ENCODE measurements at places on chromosomes 2 and 18.

DNA sequence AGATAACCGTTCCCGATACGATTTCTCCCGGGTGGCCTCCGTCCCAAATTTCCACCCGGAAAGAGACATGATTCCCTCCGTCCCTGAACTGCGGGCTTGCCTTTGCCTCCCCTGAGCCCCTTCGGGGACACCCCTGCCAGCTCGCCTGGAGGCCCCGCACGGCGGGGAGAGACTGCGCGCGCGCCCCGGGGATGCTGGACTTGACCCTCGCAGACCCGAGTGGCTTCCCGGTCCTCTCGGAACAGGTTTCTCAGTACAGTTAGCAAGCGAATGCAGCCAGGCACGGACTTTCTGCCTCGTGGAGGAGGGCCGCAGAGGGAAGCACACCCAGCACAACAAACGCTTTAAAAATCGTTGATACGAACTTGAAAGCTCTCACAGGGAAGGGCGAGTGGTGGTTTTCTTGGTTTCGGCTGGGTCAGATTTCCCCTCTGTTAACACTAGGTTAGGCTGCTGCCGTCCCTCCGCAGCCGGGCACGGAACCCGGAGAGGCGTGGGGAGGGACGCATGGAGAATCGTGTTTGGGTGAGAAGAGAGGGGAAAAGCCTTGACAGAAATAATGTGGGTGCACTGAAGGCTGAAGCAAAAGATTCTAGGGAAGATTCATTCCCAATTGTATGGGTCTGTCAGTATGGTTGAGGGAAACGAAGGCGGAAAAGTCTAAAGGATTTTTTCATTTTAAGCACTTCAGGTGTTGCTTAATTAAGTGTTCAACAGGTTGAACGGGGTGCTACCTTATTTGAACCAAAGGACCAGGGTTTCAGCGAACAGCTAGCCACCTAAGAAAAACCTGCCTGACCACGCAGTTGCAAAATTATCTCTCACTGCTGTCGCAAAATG lies 916 bp downstream of the TNFRSF11A start:
- peak; percentile 20 for DNase-seq

GRCh38 chr2:61722318-61722717 lies 131.5 kb downstream of the FAM161A start:
- no peak for DNase-seq

GRCh38 chr2:55073000-55073983 lies 23.0 kb upstream of the RTN4 start:
- no peak for DNase-seq

GRCh38 chr2:67378555-67378954 lies 18.6 kb upstream of the ETAA1 start:
- no peak for DNase-seq

DNA sequence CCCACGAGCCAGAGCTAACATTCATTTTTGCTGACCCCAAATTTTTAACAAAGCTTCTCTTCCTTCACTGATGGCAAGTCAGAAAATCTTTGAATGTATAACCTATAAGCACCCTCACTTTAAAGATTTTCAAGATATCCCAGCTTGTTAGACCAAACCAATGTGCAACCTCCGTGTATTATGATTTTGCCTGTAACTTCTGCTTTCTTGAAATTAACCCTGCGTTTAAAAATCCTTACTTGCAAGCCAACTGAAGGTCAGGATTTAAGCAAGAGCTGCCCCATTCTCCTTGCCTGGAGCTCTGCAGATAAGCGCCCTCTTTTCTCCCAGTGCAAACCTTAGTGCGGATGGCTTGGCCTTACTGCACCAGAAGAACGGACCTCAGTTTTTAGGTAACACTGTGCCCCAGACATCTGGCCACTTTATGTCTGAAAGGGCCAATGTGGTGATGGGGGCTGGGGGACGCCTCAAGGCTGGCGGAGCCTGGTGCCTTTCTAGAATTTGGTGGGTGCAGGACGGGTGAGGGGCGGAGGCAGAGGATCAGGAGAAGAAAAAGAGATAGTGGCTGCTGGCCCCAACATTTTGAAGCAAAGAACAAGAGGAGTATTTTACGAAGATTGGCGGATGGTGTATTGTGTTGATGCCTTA lies 805 bp upstream of the TNFRSF11A start:
- no peak for DNase-seq

DNA sequence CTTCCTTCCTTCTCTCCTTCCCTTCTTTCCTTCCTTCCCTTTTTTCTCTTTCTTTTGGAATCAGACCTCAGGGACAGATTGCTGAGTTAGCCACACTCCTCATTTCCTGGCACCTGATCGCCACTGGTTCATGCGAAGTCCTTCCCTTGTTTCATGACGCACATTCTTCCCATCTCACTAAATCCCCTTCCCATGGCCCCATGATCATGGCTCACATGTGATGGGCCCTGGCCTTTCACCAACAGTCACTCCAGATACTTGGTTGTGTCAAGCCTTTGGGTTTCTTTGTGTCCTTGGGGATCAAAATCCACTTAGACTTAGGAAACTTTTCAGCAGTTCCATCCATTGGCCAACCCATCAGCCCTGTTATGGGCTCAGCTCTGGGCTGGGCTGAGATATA lies 23.8 kb upstream of the ASPRV1 start:
- no peak for DNase-seq

DNA sequence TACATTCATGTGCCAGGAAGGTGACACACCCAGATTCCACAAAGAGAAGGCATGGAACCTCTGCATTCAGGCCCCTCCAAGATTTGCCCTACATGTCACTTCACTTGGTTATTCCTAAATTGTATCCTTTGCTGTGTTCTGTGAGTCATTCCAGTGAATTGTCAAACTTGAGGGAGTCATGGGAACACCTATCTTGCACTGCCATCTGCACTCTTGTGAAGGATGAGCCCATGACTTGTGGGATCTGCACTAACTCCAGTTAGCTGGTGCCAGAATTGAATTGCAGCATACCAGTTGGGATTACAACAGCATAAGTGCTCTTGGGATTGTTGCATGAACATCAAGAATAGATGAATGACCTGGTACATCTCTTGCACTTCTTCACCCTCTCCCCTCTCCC lies 1288.0 kb upstream of the ZEB2 start:
- no peak for DNase-seq

- DNase-seq: no peak
Observed at GRCh38 chr18:70380915-70381896, 92.4 kb downstream of the SOCS6 start.

DNA sequence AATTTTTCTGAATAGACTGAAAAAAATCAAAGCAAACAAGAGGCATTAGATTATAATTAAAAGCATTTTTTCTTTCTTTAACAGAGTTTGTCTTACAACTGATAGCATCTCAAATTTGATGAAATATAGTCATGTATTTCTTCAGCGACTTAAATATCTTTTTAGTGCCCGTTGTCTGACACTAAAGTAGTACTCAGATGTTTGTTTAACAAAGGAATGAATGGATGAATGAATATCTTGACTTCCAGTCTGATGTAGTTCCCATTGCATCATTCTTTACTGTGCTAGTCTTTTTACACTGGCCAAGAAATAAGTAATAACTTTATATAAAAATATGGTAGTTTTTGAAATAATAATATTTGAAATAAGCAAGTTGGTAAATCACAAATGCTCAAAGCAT lies 111.1 kb downstream of the TTC27 start:
- DNase-seq: no peak

GRCh38 chr2:28340312-28341202 lies 52.1 kb upstream of the FOSL2 start:
- DNase-seq: no peak

DNA sequence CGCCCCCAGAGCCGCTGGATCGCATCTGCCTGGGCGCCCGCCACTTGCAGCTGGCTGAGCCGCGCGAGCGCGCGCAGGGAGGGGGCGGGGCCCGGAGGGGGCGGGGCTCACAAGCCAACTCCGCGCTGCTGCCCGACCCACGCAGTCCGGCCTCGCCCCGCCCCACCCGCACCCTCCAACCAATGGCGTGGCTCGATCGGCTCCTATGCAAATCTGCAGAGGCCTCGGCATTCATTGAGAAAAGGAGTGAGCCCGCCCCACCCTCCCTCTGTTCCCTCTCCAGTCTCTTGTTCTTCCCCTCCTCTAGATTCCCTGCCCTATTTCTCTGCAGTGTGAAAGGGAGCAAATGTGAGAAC lies at the start of gene ALK:
ALK (minus strand) TSS at position 27 of the 356 bp plus-strand sequence. CDS start 927 bp downstream, outside the sequence.
- peak; percentile 45 for DNase-seq

GRCh38 chr2:147756069-147756468 lies 88.8 kb upstream of the ACVR2A start:
- DNase-seq: no peak

- no peak for DNase-seq
Observed at GRCh38 chr18:54860941-54861340, 32.7 kb downstream of the RAB27B start.

DNA sequence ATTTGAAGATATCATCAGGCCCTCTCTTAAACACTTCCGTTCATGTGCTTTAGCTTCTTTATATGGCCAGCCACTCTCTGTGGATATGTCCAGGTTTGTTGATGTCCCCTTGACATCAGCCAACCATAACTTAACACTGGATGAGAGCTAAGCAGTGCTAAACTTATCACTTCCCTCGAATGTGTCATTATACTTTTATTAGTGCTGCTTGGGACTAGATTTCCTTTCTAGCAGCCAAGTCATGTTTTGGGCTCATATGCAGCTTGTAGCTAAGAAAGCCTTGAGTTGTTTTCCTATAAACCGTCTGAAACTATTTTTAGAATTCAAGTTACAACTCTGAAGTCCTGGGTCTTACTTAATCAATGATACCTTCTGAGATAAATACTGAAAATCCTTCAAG lies 144.8 kb upstream of the TNP1 start:
- no peak for DNase-seq

- no peak for DNase-seq
Observed at GRCh38 chr2:237869343-237870102, 10.1 kb downstream of the RAMP1 start.

GRCh38 chr2:127003070-127003800 lies 103.7 kb downstream of the BIN1 start:
- DNase-seq: no peak

DNA sequence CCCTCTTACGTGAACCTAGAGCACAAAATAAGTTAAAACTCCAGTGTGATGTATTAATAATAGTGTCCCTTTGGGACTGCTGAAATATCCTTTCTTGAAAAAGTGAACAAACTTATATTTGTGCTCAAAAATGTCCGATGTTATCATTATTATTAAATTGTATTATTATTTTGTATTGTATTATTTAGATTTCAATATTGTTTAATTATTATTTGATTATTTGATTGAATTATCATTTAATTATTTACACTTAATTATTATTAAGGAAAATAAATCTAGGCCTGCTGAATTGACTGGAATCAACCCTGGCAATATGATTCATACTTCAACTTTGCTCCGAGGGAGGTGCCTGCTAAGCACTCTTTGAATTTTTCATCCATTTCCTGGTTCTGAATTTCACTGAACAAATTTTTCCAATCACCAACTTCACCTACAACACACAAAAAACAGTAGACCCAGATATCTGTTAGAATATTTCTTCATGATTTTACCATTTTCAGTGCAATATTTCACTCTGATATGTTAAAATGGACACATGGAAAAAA lies 10.9 kb upstream of the EIF2AK2 start:
- DNase-seq: no peak

GRCh38 chr2:30273574-30273929 lies 42.2 kb downstream of the LBH start:
- no peak for DNase-seq

- DNase-seq: no peak
Observed at GRCh38 chr2:172084395-172084644, 987 bp upstream of the DLX1 start.

GRCh38 chr2:200786826-200787225 lies 24.9 kb upstream of the BZW1 start:
- DNase-seq: no peak

DNA sequence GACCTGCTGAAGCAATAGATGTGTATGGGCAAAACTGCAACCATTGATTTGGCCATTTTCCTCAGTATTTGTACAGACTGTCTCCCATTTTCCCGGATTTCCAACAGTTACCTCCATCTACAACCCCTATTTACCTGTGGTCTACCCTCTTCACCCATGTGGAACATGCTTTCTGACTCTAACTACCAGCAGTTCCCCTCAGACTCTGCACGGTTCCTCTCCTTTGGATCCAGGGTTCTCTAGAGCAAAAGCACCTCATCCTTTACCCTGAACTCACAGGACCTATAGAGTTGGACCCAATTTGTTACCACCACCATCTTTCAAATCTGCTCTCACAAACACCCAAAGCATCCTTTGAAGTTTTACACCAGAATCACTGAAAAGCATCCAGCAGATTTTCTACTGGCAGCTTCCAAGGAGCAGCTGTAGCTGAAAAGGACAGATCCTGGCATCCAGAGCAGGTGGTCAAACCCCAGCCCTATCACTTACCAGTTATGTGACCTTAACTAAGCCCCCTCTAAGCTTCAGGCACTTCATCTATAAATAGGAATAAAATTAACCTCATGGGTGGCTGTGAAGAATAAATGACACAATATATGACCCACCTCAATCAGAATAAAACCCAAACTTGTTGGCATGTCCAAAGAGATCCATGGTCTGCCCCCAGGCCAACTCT lies 15.3 kb downstream of the CYTIP start:
- DNase-seq: no peak

GRCh38 chr2:217114117-217114516 lies 254.3 kb upstream of the TNP1 start:
- DNase-seq: no peak

GRCh38 chr2:83650161-83650560 lies 808.9 kb downstream of the SUCLG1 start:
- no peak for DNase-seq

DNA sequence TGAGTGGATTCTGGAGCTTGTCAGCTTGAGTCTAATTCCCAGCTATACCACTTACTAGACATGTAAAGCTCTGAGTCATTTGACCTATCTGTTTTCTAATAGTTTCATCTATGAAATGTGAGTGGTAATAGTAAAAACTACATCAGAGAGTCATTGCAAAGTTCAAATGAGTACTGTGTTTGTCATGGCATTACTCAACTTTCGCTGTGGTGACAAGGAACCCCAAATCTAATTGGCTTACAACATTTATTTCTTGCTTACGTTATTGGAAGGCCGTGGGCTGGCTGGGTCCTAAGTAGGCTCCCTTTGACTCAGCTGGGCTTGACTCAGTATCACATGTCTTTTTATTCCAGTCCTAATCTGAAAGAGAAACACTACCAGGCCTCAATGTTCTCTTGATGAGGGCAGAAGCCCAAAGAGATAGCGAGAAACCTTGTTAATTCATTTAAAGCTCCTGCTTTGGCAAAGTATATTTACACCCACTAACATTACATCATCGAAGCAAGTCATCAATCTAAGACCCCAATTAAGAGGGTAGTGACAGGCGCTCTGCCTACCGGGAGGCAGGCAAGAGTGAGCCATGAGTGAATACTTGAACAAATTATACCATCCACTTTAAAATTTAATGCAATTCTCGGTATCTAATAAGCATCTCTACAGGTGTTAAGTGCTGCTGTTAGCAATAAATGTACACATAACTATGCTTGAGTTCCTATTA lies 431.8 kb upstream of the SPHKAP start:
- DNase-seq: no peak

All from stimulated activated CD4-positive, alpha-beta T cell treated with anti-CD3 and anti-CD28 coated beads, Interleukin-4, amount 100 ng/mL, for 4 hours (primary cell).